ENCODE measurements at places on chromosomes 5 and 9. TPM values are rescaled to one million over a fixed set of nuclear protein-coding genes. Genes with fewer than 3 reads are reported as not detected.

DNA sequence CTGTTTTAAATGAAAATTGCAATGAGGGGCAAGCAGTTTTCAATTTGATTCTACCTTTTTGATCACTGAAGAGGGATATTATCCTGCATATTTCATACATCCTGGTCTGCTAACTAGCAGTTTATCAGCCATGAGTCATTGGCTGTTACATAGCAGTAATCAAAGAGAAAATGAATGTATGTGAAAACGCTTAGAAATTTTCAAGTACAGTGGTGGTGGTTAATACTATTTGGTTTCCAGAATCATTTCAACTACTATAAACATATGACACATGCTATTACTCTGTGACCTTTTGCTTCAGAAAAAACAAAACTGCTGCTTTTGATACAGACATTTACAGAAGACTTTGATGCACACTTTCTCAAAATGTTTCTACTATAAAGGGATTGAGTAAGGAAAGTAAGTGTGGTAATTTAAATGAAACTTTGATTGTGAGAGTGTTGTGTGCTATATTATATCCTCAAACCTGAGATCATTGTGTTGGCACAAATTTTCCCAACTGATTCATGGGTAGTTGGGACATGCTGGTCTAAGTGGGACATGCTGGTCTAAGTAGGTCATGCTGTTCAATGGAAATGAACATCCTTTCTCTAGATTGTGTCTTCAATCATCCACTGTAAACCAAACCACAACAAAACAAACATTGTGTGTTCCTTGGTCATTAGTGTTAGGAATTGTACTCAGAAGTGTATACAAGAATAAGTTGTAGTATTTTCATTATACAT is 5.1 kb downstream of the RNF14 start:
- peaks cover 37% of the 10 kb centered on the region for H3K4me1 ChIP-seq
- DNase-seq, result no peak
- H3K36me3 ChIP-seq, result peaks cover 48% of the 10 kb centered on the region
- H3K27ac ChIP-seq, result peak overlapping the region; percentile 22
- H3K27me3 ChIP-seq, result no peaks in the 10 kb centered on the region

- DNase-seq, result no peak
- no peaks in the 10 kb centered on the region for H3K4me1 ChIP-seq
- H3K27me3 ChIP-seq, result peaks cover 1% of the 10 kb centered on the region
- H3K36me3 ChIP-seq, result no peaks in the 10 kb centered on the region
- no peak overlapping the region for H3K4me3 ChIP-seq
Measured at GRCh38 chr5:16418471-16418922, 47.1 kb downstream of the ZNF622 start.

- H3K4me3 ChIP-seq, result no peak overlapping the region
- no peaks in the 10 kb centered on the region for H3K27me3 ChIP-seq
- H3K27ac ChIP-seq, result no peak overlapping the region
Measured at GRCh38 chr5:169728-170094, 21.6 kb upstream of the LRRC14B start.

- no peaks in the 10 kb centered on the region for H3K36me3 ChIP-seq
- H3K27ac ChIP-seq, result no peak overlapping the region
- H3K4me1 ChIP-seq, result no peaks in the 10 kb centered on the region
- H3K27me3 ChIP-seq, result peaks cover 50% of the 10 kb centered on the region
Measured at GRCh38 chr9:116151966-116152381, 1.6 kb upstream of the PAPPA start.

Gene SPINK6
- total RNA-seq, result not detected

Gene FGF1
- total RNA-seq, result not detected

Measured in activated CD4-positive, alpha-beta memory T cell treated with anti-CD3 and anti-CD28 coated beads, Interleukin-2, amount 10 ng/mL, durations not matched to agents 7 days and 5 days (primary cell).